NCI-H1417 treated with DMSO at 0.1 percent for 48 hours (cell line): ENCODE measurements at places on chromosomes 5 and 9.

- DNase-seq, result no peak
Observed at GRCh38 chr5:171945066-171945465, 61.4 kb downstream of the FBXW11 start.

GRCh38 chr5:177494346-177495195 is 2.8 kb downstream of the PDLIM7 start:
- DNase-seq, result no peak

DNA sequence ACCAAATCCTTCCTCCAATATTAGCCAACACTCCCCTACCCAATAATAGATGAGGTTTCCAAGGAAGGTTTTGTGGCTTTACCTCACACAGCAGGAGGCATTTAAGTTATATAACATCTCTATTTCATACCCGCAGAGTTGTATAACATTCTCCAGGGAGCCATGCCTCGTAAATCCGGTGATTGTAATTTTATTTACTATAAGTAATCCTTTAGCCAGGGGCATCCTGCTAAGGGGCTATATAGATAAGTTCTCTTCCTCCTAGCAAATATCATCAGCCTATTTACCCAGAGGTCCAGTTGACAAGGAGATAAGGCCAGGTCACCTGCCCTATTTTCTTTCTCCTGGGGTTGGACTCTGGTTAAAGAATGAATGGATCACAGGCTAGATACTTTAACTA is 2051.0 kb downstream of the EFNA5 start:
- no peak for DNase-seq

GRCh38 chr5:137651022-137651421 is 84.9 kb downstream of the KLHL3 start:
- DNase-seq, result no peak

GRCh38 chr5:71569748-71570509 is 17.2 kb upstream of the MCCC2 start:
- DNase-seq, result no peak

DNA sequence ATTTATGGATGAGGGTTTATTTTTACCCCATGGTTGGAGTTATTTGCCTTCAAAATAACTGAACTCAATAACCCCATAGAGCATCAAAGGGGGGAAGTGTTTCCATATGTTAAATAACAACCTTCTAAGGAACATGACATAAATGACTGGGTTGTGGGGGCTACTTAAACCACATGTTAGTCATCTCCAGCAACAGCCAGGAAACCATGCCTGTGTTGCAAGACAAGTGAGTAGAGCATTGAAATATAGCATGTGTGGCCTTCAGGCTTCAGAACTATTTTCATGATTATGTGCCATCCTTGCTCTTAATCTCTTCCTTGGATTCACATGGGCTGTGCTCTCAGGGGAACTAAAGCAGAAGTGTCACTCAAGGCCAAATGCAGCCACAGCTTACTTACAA is 431.2 kb downstream of the AGTPBP1 start:
- DNase-seq, result no peak

DNA sequence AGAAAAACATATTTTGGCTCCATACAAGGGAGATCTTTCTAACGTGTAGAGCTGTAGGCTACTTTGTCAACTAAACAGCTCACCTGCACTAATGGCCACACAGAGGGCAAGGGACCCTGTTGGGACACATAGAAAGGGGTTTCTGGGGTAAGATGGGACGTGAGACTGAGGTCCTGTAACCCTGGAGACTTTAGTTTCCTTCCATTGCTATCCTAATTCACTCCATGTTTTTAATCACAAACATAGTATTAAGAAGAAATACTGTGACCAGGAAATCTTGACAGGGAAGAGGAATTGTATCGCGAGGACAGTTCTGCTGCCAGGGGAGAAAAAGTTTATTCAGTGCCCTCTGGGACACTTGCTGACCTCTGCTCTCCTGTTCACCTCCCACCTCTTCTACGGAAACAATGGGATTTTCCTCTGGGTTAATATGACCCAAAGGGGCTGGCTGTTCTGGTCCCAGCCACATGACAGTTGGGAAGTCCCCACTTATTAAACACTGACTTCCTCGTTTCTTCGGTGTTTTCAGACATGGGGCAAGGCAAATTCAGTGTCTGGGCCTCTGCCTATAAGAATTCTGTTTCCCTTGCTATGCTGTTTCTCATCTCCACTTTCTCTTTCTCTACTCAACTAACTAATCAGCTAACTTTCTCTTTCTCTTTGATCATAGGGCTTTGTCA is 106.9 kb upstream of the SEMA6A start:
- DNase-seq, result no peak

- no peak for DNase-seq
Observed at GRCh38 chr9:99966716-99967115, 60.3 kb downstream of the STX17 start.

DNA sequence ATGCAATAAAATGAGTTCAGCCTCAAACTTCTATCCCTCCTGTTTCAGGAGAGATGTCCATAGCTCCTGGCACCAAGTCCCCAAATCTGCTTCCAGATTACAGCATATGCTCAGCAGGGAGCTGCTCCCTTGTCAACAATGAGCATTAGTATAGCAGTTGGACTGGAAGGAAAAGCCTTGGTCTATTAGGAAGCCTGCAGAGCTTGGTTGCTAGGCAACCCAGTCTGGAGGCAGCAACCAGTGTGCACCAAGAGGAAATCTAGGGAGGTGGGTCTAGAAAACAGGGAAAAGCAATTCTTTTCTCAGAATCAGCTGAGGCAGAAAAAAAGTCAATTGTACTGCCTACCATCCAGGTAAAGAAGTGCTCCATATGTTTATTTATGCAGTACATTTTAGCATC is 229.5 kb upstream of the NMUR2 start:
- DNase-seq, result no peak

DNA sequence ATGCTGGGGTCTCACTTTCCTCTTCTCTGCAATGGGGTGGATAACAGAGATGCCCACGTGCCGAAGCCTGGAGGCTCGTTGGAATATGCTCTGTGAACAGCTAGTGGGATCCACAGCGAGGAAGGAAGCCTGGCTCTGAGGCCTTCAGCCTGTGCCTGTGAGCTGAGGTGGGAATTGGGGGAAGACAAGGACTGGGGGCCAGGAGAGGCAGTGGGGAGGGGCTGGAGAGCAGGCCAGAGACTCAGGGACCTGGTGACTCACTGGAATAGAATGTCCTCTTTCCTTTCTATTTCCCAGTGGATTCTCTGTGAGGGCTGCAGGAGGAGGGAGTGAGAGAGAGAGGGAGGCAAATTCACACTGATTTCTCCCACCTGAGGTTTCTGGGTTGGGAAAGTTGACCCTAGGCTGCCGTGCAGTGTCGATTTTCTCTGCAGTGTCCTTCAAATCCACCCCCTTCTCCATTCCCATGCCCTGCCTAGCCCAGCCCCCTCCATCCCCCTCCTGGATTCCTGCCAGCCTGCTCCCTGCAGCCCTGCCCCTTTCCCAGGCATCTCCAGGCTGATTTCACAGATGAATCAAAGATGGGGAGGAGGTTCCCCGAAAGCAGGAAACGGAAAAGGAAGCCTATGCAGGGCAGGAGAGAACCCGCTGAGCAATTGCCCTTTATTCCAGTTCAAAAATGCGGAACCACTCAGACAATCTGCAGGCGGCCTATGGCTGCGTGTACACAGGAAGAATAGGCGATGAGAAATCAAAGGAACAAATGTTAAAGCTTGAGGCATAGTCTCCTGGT is 1.4 kb upstream of the SPAAR start:
- DNase-seq, result no peak

GRCh38 chr5:82164977-82165713 is 113.0 kb downstream of the RPS23 start:
- no peak for DNase-seq

DNA sequence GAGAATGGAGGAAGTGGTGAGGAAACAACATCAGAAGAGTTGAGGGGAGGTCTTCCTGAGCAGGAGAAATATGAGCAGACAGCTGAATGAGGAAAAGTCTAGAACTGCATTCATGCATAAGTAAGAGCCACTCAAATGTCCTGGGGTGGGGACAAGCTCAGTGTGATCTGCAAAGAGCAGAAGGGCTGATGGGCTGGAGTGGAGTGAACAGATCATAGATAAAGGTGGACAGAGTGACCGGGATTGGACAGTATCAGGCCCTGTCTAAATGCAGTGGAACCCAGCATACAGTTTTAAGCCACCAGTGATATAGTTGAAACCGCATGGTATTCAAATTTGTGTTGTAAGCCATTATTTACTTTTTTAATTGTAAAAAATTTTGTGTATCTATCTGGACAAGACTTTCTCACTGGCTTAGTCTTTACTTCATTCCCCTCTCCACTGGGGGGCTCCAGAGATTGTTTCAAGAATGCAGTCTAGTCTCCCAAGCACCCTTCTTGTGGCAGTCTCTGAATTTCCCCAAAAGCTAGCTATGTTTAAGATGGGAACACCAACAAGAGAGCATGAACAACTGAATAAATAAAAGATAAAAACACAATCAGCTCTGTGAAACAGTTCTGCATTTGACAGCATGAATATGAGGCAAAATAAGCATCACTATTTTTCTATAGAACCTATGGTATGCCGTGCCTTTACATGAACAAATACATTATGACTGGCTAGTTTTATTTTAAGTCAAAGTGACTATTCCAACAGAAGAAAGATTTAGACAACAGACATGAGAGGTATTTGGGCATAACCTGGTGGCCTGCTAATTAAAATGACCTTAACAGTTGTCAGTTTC is 10.7 kb upstream of the STK32A start:
- DNase-seq, result no peak

GRCh38 chr9:69504058-69504457 is 168.1 kb downstream of the APBA1 start:
- DNase-seq, result no peak

GRCh38 chr5:124859556-124860290 is 113.3 kb upstream of the ZNF608 start:
- DNase-seq, result no peak
